Endodermal cell (in vitro differentiated cells): ENCODE measurements at places on chromosomes 3 and 15.

DNA sequence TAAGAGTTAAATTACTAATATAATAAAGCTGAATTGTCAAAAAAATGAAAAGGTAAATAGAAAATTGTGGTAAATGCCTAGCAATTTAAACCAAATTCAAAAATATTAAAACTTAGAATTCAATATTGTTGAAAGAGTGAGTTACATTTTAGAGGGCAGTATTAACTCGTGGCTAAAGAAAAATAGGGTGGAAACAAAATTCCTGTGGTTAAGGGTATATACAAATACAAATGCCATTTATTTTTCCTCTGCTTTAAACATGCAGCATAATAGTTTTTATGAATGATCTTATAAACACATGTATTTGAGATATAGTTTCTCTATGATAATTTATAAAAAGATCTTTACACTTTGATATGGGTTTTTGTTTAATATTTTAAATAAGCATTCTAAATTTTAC is 79.0 kb downstream of the NEDD4 start:
- H3K4me1 ChIP-seq = no peaks in the 10 kb centered on the region
- no peaks in the 10 kb centered on the region for H3K36me3 ChIP-seq
- no peak overlapping the region for H3K27ac ChIP-seq
- H3K27me3 ChIP-seq = no peaks in the 10 kb centered on the region

GRCh38 chr15:70453238-70453637 is 310.1 kb downstream of the UACA start:
- H3K4me1 ChIP-seq = peaks cover 12% of the 10 kb centered on the region
- peaks cover 19% of the 10 kb centered on the region for H3K27me3 ChIP-seq
- no peak for DNase-seq
- no peaks in the 10 kb centered on the region for H3K36me3 ChIP-seq
- no peak overlapping the region for H3K4me3 ChIP-seq
- H3K27ac ChIP-seq = no peak overlapping the region

DNA sequence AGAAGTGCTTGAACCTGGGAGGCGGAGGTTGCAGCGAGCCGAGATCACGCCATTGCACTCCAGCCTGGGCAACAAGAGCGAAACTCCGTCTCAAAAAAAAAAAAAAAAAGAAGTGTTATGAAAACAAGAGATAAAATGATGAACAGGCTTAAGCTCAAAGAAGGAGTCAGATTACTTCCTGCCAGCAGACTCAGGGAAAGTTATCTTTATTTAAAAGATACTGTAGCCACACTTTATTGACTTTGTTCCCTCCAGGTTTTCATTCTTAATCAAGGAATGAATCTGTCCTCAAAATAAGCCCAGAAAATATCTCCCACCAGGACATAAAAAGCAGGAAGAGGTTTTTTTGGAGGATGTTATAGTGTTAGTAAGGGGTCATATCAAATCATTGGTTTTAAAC is 176.5 kb upstream of the KCNMB2 start:
- no peak for DNase-seq
- H3K4me3 ChIP-seq = no peak overlapping the region
- H3K27me3 ChIP-seq = no peaks in the 10 kb centered on the region
- no peak overlapping the region for H3K27ac ChIP-seq
- no peaks in the 10 kb centered on the region for H3K4me1 ChIP-seq

- no peaks in the 10 kb centered on the region for H3K4me1 ChIP-seq
- no peak overlapping the region for H3K4me3 ChIP-seq
- no peaks in the 10 kb centered on the region for H3K27me3 ChIP-seq
- no peaks in the 10 kb centered on the region for H3K36me3 ChIP-seq
- H3K27ac ChIP-seq = no peak overlapping the region
These were observed 247.3 kb upstream of the KCNH8 start for GRCh38 chr3:18900994-18901393.

- H3K36me3 ChIP-seq = no peaks in the 10 kb centered on the region
- H3K27ac ChIP-seq = no peak overlapping the region
- H3K27me3 ChIP-seq = no peaks in the 10 kb centered on the region
- no peak for DNase-seq
- H3K4me3 ChIP-seq = peak overlapping the region; percentile 37
These were observed 32.6 kb downstream of the STT3B start for GRCh38 chr3:31565288-31565687.

DNA sequence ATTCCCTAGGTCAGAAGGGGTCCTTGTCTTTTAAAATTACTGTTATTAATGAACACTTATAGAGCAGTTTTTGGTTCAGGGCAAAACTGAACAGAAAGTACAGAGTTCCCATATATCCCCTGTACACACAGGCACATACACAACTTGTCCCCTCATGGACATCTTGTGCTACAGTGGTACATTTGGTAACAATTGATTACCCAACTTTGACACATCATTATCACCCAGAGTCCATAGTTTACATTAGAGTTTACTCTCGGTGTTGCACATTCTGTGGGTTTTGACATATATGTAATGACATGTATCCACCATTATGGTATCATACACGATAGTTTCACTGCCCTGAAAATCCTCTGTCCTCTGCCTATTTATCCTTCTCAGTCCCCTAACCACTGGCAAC is 984 bp upstream of the EDC3 start:
- H3K27me3 ChIP-seq = peaks cover 34% of the 10 kb centered on the region
- no peaks in the 10 kb centered on the region for H3K36me3 ChIP-seq
- no peak for DNase-seq
- H3K4me3 ChIP-seq = peak overlapping the region; percentile 93

DNA sequence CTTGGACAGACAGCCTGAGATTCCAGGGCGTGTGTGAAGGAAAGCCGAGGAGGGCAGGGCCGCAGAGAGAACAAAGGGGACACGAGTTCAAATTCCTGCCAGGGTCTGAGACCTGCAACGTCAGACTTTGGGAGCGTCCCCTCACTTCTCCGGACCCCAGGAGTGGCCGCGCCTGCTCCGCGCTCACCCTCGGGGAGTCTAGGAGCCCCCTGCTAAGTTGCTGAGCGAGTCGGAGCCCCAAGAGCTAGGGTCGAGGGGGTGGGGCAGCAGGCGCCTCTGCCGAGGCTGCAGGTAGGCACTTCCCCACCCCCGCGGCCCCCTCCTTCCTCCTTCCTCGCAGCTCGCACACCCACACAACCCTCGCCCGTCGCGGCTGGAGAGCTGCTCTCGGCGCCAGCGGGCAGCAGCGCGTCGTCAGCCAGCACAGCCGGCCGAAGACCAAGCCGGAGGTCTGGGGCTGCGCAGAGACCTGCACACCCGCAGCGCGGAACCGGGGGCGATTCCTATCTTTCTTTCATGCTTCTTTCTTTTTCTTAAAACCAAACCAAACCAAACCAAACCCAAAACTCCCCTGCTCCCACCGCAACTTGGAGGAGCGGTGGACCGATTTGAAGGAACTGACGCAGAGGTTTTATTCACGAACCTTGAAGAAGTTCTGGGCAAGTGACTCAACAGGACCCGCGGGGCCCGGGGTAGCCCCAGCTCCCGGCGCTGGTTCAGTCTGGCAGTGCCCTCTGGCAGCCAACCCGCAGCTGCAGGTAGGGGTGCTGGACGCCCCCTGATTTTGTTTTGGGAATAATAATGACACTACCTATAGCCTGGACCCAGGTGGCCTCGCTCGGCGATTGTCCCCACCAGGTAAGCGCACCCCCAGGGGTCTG is at the start of gene ANKRD34C:
TSS of gene ANKRD34C (plus strand) at position 352 of the 881 bp plus-strand sequence. CDS start 10,563 bp downstream, outside the sequence.
- H3K36me3 ChIP-seq = no peaks in the 10 kb centered on the region
- H3K4me3 ChIP-seq = no peak within 1 kb of the TSS
- peaks cover 91% of the 10 kb centered on the region for H3K27me3 ChIP-seq
- no peaks in the 10 kb centered on the region for H3K4me1 ChIP-seq

- H3K27me3 ChIP-seq = no peaks in the 10 kb centered on the region
- H3K36me3 ChIP-seq = peaks cover 85% of the 10 kb centered on the region
- no peak overlapping the region for H3K27ac ChIP-seq
- no peak overlapping the region for H3K4me3 ChIP-seq
These were observed 145.4 kb downstream of the AKAP13 start for GRCh38 chr15:85525755-85526154.

GRCh38 chr3:14847613-14848541 is 29.1 kb downstream of the FGD5 start:
- H3K4me1 ChIP-seq = peaks cover 22% of the 10 kb centered on the region
- peaks cover 13% of the 10 kb centered on the region for H3K27me3 ChIP-seq
- H3K27ac ChIP-seq = no peak overlapping the region
- no peaks in the 10 kb centered on the region for H3K36me3 ChIP-seq

DNA sequence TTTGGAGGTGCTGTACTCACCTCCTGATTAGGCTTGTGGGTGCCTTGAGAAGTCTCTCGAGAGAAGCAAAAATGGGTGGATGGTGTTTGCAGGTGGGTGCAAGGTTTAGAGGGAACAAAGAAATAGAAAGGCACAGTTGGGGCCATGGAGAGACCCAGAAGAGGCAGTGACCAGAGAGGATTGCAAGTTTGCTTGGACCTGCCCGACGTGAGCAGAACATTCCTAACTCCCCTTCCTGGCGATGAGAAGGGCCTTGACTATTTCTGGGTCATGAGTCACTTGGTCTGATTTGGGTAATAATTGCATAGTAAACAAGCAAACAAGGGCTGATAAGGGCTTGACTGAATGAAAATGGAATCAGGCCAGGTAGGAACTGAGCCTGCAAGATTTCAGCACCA is 7.0 kb upstream of the CTSH start:
- no peaks in the 10 kb centered on the region for H3K27me3 ChIP-seq
- DNase-seq = no peak
- H3K36me3 ChIP-seq = no peaks in the 10 kb centered on the region

GRCh38 chr15:88334436-88334835 is 77.9 kb upstream of the NTRK3 start:
- peaks cover 62% of the 10 kb centered on the region for H3K27me3 ChIP-seq
- DNase-seq = no peak
- no peak overlapping the region for H3K27ac ChIP-seq
- no peak overlapping the region for H3K4me3 ChIP-seq
- no peaks in the 10 kb centered on the region for H3K36me3 ChIP-seq

- DNase-seq = no peak
- H3K4me1 ChIP-seq = peaks cover 3% of the 10 kb centered on the region
- peaks cover 38% of the 10 kb centered on the region for H3K27me3 ChIP-seq
- H3K4me3 ChIP-seq = no peak overlapping the region
These were observed 425.8 kb downstream of the ERC2 start for GRCh38 chr3:56042326-56042951.

GRCh38 chr3:55826097-55826496 is 339.0 kb upstream of the WNT5A start:
- no peak overlapping the region for H3K27ac ChIP-seq
- H3K4me3 ChIP-seq = no peak overlapping the region
- H3K27me3 ChIP-seq = no peaks in the 10 kb centered on the region
- H3K36me3 ChIP-seq = no peaks in the 10 kb centered on the region
- no peaks in the 10 kb centered on the region for H3K4me1 ChIP-seq

- no peaks in the 10 kb centered on the region for H3K4me1 ChIP-seq
- no peak overlapping the region for H3K4me3 ChIP-seq
- DNase-seq = no peak
- H3K27me3 ChIP-seq = no peaks in the 10 kb centered on the region
- no peak overlapping the region for H3K27ac ChIP-seq
These were observed 11.5 kb downstream of the CTSH start for GRCh38 chr15:78933187-78933822.

GRCh38 chr3:140927279-140928069 is 14.2 kb upstream of the SLC25A36 start:
- H3K4me1 ChIP-seq = no peaks in the 10 kb centered on the region
- no peaks in the 10 kb centered on the region for H3K36me3 ChIP-seq
- H3K4me3 ChIP-seq = no peak overlapping the region
- no peaks in the 10 kb centered on the region for H3K27me3 ChIP-seq
- no peak overlapping the region for H3K27ac ChIP-seq
- no peak for DNase-seq

- no peak overlapping the region for H3K27ac ChIP-seq
- H3K27me3 ChIP-seq = no peaks in the 10 kb centered on the region
- no peak for DNase-seq
- no peaks in the 10 kb centered on the region for H3K36me3 ChIP-seq
These were observed 61.9 kb downstream of the GOLGA6L7 start for GRCh38 chr15:28786521-28786920.

- no peak overlapping the region for H3K4me3 ChIP-seq
- no peaks in the 10 kb centered on the region for H3K27me3 ChIP-seq
- H3K27ac ChIP-seq = no peak overlapping the region
These were observed 18.9 kb upstream of the ATP2B2 start for GRCh38 chr3:10524270-10524669.

GRCh38 chr15:33043636-33044035 is 150.9 kb downstream of the FMN1 start:
- no peak overlapping the region for H3K27ac ChIP-seq
- no peaks in the 10 kb centered on the region for H3K4me1 ChIP-seq
- no peak for DNase-seq
- H3K36me3 ChIP-seq = no peaks in the 10 kb centered on the region
- no peaks in the 10 kb centered on the region for H3K27me3 ChIP-seq

DNA sequence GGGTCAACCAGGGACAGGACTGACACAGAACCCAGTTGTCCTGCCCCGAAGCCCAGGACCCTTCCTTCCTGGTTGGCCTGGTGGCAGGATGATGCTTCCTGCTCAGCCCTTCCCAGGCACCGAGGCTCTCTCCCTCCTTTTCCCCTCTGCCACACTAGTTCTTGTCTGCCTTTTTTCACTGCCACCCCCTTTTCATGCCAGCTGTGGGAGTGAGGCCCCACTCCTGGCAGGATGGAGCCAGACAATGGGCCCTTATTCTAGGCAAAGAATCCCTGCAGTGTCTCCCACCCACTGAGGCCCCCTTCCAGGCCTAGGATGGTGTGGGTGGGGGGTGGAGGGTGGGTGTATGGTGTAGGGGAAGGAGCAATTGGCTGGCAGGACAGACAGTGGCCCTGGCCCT is 1.1 kb upstream of the SCAMP5 start:
- H3K27me3 ChIP-seq = peaks cover 31% of the 10 kb centered on the region
- no peaks in the 10 kb centered on the region for H3K4me1 ChIP-seq
- no peaks in the 10 kb centered on the region for H3K36me3 ChIP-seq
- H3K4me3 ChIP-seq = no peak overlapping the region
- no peak overlapping the region for H3K27ac ChIP-seq
- no peak for DNase-seq

DNA sequence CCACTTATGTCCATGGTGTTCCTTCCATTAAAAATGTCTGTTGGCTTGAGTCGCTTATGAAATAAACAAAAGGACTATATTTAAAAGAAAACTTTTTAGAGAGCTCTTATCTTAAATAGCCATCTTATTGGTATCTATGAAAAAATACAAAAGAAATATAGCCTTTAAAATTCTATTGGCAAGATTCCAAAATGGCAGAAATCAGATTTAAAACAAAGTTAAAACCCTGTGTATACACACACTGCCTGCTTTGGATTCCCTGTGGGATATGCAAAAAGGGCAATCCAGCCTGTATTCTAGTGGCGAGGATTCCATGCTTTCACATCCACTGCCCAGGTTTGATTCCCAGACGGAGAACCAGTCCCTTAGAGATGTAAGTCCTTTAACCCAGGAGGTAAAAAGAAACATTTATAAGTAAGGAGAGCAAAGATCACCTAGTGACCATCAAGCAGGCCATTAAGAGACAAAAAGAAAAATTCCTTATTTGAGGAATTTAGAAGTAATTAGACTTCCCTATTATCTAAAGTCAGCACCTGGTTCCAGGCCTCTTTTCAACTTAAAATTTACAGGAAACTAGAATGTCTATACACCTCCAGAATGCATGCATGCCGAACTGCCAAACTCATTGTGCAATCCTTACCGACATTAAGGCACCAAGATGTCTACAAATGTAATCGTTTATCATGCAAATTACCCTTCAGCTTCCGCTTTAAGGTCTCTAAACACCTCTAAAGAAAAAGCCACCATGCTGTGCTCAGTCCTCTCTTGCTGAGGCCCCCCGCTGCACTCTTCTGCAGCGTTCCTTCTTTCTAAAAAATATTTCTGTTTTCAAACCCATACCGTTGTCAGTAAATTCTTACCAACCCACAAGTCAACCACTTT is 69.6 kb upstream of the STRIT1 start:
- H3K27me3 ChIP-seq = no peaks in the 10 kb centered on the region
- no peaks in the 10 kb centered on the region for H3K36me3 ChIP-seq
